ENCODE measurements at places on chromosomes 13 and 19.

DNA sequence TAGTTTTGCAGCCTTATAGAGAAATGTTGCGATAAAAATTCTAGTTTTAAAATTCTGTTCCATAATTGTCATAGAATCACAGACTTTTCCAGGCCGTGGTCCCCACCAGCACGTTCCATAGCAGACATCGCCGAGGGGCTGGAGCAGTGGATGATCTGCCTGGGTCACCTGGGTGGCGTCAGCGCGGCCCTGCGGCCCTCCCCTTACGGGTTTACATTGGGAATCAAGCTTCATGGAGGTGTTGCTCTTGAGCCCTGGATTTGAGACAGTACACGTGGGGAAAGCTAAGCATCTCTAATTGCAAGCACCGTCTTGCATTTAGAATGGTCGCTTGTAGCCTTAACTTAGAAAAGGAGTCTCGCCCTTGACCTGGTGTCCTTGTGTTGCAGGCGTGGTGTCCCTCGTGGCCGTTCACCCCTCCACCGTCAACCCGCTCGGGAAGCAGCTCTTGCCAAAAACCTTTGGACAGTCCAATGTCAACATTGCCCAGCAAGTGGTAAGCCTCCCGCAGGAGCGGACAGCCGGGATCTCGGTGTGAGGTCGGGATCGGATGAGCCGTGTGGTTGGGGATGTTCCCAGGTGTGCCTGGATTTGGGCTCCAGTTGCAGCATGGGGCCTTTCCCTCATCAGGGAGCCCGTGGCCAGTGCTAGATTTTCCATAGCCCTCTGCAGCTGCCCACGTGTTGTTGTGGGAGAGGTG is 35.1 kb downstream of the ATP4B start:
- no peak for DNase-seq

GRCh38 chr13:48167866-48168265 is 65.1 kb upstream of the ITM2B start:
- no peak for DNase-seq

GRCh38 chr13:41457589-41458186 is 338 bp downstream of the RGCC start:
- DNase-seq = no peak

- no peak for DNase-seq
Observed at GRCh38 chr19:28999724-29000433, 213.1 kb downstream of the UQCRFS1 start.

DNA sequence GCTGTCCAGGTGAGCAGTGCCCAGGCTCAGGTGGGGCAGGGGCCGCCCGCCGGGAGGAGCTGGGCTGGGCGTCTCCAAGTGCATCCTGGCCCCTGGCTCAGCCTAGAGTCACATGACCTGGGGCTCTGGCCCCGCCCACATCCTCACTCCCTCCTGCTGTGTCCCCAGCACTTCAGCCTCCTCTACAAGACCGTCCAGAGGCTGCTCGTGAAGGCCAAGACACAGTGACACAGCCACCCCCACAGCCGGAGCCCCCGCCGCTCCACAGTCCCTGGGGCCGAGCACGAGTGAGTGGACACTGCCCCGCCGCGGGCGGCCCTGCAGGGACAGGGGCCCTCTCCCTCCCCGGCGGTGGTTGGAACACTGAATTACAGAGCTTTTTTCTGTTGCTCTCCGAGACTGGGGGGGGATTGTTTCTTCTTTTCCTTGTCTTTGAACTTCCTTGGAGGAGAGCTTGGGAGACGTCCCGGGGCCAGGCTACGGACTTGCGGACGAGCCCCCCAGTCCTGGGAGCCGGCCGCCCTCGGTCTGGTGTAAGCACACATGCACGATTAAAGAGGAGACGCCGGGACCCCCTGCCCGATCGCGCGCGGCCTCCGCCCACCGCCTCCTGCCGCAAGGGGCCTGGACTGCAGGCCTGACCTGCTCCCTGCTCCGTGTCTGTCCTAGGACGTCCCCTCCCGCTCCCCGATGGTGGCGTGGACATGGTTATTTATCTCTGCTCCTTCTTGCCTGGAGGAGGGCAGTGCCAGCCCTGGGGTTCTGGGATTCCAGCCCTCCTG is 16.8 kb upstream of the CELF5 start:
- no peak for DNase-seq
